Thymus (tissue), 14 donors: ENCODE measurements at places on chromosomes 5 and 9. TPM values are rescaled to one million over a fixed set of nuclear protein-coding genes. Genes with fewer than 3 reads are reported as not detected.

Gene FOXD1
- total RNA-seq = 0.05 TPM

DNA sequence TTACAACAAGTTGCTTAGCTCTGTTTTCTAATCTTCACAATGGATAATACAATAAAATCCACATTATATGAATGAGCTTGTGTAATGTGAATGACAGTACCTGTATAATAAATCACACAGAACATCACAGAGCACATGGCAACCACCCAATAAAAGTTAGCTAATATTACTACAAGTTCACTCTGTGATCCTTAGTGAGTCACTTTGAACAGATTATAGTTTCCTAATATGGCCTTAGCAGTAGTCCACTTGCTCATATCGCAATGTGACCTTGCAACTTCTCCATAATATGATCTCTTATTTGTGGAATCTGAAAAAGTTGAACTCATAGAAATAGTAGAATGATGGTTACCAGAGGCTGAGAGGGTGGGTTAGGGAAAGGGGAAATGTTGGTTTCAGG is 361.3 kb downstream of the PTPRD start:
- DNase-seq = no peak

DNA sequence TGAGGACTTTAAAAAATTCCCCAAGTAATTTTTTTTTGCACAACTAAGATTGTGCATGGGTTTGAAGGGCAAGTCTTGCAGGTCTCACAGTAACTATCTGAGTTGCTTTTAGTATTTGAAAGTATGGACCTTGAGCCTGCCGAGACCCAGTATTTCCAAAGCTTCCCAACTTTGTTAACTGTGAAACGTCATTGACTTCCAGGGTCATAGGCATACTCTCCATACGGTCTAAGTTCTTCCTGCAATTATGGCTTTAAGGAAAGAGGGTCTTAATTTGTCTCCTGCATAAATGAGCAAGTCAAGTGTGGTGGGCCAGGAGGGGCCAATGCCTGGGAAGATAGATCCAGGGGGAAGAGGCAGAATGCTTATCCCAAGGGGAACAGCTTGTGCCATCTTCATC is 24.0 kb upstream of the EPB41L4B start:
- no peak for DNase-seq

GRCh38 chr9:105291422-105291859 is 47.0 kb downstream of the SLC44A1 start:
- DNase-seq = no peak

DNA sequence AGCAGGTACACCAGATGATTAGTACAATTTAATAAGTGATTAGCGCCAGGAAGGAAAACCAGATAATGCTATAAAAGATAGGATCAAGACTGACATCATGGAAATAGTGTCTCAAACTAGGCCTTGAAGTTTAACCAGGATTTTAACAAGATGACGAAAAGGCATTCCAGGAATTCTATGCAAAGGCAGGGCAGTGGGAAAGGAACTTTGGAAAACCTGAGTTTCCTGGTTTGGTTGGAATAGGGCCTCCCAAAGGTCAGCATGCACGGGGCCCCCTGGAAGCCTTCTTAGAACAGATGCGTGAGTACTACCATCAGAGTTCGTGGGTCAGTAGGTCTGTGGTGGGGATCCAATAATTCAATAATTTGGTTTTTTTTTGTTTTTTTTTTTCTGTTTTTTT is 935.2 kb upstream of the DMAC1 start:
- no peak for DNase-seq
